ENCODE measurements at places on chromosomes 6 and 20.

DNA sequence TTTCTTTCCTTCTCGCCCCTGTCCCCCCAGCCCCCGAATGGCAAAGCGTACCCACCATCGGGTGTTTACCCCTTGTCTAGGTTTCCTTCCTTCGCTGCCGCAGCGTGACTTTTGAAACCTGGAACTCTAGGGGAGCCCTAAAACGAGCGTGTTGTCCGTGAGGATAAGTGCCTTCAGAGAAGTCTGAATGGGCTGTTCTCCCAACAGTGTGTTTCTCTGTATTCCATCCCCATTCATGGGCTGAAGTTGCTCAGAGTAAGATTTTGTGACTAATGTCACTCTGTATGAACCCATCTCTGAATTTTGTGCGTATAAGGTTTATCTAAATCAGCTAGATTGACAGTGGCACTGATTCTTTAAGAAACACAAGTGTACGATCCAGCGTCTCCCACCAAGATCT, 949 bp downstream of the MACROD2 start:
- no peak for DNase-seq

GRCh38 chr6:44056392-44057237, 70.6 kb downstream of the MRPL14 start:
- no peak for DNase-seq

- DNase-seq: no peak
Observed at GRCh38 chr6:41161851-41162552, 914 bp downstream of the TREM2 start.

DNA sequence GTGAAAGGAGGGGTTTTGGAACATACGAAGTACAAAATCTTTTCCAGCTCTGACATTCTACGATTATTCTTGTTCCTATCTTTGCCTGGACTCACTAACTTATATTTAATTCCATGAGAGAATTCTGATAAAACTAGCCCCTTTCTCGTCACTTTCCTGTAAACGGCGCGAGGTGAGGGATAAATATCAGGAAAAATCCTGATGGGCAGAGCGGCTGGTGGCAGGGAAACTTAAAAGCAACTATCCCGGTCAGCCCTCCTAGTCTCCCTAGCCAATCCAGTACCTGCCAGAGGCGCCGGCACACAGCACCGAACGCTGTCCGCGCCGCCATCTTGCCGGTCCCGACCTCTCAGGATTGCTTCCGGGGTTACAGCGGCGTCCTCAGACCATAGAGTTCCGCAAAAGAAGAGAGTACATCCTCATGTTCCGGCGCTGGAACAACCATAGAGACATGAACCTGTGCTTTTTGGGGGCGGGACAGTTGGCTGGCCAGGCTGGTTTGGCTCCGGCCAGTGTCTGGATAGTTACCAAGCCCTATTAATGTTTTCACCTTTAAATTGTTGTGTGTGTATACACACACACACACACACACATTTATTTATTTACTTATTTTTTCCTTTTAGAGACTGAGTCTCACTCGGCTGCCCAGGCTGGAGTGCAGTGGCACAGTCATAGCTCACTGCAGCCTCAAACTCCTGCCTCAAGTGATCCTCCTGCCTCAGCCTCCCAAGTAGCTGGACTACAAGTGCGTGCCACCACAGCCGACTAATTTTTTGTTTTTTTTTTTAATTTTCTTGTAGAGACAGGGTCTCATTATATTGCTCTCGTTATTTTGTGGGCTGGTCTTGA, at the start of gene MRPS10:
MRPS10 (minus strand) TSS at position 343 of the 849 bp plus-strand sequence; CDS start at position 331, 12 bp downstream.
- peak; percentile 93 for DNase-seq

DNA sequence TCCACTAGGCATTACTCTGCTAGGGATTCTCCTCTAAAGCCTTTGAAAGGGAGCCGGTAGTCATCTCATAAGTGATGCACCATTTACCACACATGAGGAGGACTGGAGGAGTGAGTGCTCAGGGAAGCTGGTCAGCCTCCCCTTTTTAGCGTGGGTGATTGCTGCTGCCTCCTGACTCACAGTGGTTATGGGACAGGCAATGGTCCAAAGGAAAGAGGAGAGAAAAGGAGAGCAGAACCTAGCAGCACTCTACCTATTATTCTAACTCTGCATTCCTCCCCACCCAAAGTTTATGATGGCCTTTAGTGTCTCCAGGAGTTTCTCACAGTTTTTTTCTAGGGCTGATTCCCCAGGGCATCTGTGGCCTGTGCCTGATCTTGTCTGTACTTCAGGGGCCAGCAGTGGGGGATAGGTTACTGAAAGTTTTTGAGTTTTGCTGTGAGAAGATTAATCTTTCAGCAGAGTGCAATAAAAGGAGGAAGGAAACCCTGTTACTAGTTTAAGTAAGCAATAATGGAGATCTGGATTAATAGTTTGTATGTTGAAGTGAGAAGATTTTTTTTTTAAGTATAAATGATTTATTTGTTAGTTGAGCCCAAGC, 36.4 kb upstream of the GCLC start:
- DNase-seq: no peak

DNA sequence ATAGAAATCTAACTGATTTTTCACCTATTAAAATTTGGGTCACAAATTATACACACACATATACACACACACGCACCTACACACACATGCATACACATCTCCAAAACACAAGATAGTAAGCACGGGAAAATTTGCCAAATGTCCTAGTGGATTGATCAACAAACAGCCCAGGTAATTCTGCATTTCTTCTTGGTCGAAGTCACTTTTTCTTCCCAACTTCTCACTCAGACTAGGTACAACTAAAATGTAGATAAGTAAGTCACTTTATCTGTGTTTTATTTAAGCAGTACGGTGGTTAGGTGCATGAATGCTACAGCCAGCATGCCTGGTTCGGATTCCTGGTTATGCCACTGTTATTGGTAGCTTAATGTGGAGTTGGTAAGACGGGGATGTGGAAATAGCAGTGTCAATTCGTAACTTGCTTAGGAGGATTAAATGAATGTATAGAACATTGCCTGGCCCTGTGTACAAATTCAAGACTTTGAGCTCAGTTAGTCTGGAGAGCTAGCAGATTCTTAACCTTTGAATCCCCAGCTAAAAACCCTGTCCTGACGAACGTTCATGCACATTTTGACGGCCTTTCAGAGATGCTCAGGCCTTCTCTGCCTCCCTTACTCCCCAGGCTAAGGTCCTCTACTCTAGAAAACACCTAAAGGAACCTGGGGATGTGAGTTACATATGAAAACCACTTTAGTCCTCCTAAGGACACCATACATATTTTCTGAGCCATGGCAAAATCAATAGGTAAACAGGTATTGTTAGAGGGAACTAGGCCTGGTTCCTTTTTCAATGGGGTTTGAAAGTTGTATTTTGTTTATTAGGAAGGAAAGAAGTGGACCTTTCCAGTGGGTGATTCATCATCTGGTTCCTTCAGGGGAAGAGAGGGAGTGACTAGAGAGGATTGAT, 50.9 kb downstream of the CYP24A1 start:
- DNase-seq: no peak

DNA sequence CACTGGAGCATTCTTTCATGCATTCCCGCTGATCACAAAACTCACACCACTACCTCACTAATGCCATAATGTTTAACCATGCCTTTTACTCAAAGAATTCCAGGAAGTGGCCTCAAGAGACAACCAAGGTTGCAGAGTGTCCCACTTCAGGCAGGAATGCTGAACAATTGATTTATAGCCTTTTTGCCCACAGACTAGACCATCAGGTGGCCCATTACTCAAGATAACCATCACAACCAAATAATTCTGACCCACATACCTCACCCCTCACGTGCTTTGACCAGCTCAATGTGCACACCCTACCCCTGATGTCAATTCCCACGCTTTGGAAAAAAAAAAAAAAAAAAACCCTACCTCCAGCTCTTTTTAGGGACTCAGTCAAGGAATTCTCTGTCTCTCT, 220.6 kb upstream of the UFL1 start:
- no peak for DNase-seq
